HepG2 (cell line): ENCODE measurements at places on chromosomes 2 and 18. TPM values are rescaled to one million over a fixed set of nuclear protein-coding genes. Genes with fewer than 3 reads are reported as not detected.

Gene OR6B2
- not detected in 2 replicates for total RNA-seq

Gene HMSD
- total RNA-seq: not detected in 2 replicates

Gene POTEC
- not detected in 2 replicates for total RNA-seq

Gene SNRNP200
- 99.0 and 163 TPM in 2 replicates for total RNA-seq

Gene ATP8B1
- 3.7 and 4.0 TPM in 2 replicates for total RNA-seq

Gene CHRND
- total RNA-seq: 0.10 TPM in 1 of 2 replicates, not detected in the other

Gene KLF7
- 1.9 and 2.6 TPM in 2 replicates for total RNA-seq

Gene GAREM1
- 2.9 TPM in 2 replicates for total RNA-seq

Gene NAT8
- total RNA-seq: 1.8 and 1.9 TPM in 2 replicates

Gene HSPE1
- 823 and 1,040 TPM in 2 replicates for total RNA-seq

Gene IL18R1
- 0.04 TPM in 1 of 2 replicates, not detected in the other for total RNA-seq

Gene IL36A
- not detected in 2 replicates for total RNA-seq

Gene SEC11C
- 211 and 297 TPM in 2 replicates for total RNA-seq

Gene REG3A
- total RNA-seq: not detected in 2 replicates

Gene POTEJ
- total RNA-seq: 0.04 TPM in 1 of 2 replicates, not detected in the other

Gene UGT1A3
- 0.11 TPM in 1 of 2 replicates, not detected in the other for total RNA-seq

Gene FBXO15
- 0.09 TPM in 1 of 2 replicates, not detected in the other for total RNA-seq

Gene FSIP2
- total RNA-seq: 0.04 and 0.07 TPM in 2 replicates

Gene PKDCC
- total RNA-seq: 28.5 and 52.6 TPM in 2 replicates

Gene CCDC121
- 3.0 and 3.8 TPM in 2 replicates for total RNA-seq

Gene PLA2R1
- total RNA-seq: not detected in 2 replicates

Gene GPBAR1
- total RNA-seq: 0.09 TPM in 1 of 2 replicates, not detected in the other

Gene ANKRD30BL
- total RNA-seq: not detected in 2 replicates

Gene SIX3
- not detected in 2 replicates for total RNA-seq

Gene SLC5A7
- total RNA-seq: not detected in 2 replicates

Gene LRRFIP1
- total RNA-seq: 15.9 and 22.0 TPM in 2 replicates

Gene LYG2
- 0.15 TPM in 1 of 2 replicates, not detected in the other for total RNA-seq

Gene GALNT14
- not detected in 2 replicates for total RNA-seq
